Eye (tissue), 1 donor: ENCODE measurements at places on chromosomes 7 and 10.

DNA sequence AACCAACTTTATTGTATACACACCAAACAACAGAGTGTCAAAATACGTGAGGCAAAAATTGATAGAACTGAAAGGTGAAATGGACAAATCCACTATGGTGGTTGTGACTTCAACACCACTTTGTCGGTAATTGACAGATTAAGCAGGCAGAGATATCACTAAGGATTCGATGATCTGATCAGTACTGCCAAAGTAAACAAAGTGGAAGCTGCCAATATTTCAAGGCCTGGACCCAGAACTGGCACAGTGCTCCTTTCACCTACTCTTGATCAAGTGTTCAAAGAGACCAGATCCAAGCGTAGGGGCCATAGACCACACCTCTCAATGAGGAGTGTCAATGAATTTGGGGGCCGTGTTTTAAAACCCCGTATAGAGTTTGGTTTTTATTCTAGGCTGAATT, 167.0 kb downstream of the CDK14 start:
- no peak for DNase-seq

- DNase-seq = no peak
Measured at GRCh38 chr7:119033641-119034040, 809.1 kb downstream of the ANKRD7 start.

DNA sequence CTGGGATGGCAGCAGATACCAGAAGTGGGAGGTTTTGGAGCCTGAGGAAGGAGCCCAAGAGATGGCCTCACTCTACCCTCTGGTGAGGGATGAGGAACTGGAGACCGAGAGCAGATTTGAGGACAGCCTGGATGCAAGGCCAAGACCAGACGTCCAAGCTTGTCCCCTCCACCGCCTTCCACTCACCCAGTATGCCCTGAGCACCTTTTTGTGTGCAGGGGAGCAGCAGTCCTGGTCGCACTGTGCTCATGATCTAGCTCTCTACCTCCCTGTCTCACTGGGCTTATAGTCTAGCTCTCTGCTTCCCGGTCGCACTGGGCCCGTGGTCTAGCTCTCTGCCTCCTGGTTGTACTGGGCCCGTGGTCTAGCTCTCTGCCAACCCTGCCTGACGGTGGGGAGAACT, 33.6 kb upstream of the CHST15 start:
- DNase-seq = no peak

- no peak for DNase-seq
Measured at GRCh38 chr7:158488181-158488971, 99.2 kb downstream of the PTPRN2 start.

DNA sequence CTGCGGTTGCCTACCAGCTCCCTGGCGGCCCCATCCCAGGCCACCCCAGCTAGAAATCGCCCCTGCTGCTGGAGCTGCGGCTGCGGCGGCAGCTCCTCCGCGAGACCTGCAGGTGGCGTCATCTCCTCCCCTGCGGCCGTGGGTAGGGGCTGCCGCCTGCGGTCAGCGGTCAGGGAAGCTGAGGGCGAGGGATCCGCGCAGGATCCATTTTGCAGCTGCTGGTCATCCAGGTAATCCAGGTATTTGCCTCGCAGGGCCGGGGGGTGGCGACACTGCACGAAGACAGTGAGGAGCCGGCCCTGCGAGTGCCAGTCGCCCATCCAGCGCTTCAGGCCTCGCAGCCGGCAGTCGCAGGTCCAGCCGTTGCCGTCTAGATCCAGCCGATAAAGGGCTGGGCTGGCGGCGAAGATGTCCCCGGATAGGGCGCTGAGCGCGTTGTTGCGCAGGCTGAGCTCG, 1.5 kb downstream of the TRIL start:
- DNase-seq = peak; percentile 89

- DNase-seq = peak; percentile 79
Measured at GRCh38 chr10:59283456-59284091, 78.8 kb downstream of the FAM13C start.

GRCh38 chr7:116809636-116810266, 52.6 kb upstream of the CAPZA2 start:
- DNase-seq = peak; percentile 92

DNA sequence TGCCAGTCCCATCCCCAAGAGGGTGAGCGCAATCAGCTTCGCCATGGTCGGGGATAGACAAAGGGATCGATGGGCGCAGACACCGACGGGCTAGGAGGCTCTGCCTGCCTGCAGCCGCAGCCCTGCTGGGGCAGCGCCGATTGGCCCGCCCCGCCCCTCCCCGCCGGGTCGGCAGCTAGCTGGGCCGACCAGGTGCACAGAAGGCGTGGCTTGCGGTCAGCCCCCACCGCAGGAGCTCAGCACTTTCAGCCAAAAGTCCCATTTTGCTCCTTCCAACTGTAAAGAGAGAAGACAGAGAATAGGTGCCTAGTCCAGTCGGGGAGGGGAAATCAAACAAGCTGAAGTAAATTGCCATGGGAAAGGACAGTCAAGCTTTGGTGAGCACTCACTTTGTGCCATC, at the start of gene PON1:
Gene PON1 (minus strand): TSS at position 102 of the 400 bp plus-strand sequence. CDS start 57 bp downstream, at position 45.
- DNase-seq = no peak

DNA sequence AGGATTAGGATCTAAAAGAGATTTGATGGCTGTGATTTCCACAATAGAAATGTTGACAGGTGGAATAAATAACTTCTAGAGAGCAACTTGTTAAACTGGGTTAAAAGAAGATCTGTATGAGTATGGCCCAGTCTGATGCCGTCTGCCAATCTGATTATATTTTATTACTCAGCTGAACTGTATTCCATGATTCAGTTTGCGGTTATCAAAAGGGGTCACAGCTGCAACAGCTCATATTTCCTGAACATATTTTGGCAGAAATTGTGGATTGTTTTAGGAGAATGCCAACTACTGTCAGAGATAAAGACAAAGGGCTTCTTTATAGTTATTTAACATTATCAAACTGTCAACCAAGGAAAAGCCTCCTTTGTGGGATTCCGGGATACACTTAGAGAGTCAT, 244.8 kb upstream of the MINDY3 start:
- no peak for DNase-seq

DNA sequence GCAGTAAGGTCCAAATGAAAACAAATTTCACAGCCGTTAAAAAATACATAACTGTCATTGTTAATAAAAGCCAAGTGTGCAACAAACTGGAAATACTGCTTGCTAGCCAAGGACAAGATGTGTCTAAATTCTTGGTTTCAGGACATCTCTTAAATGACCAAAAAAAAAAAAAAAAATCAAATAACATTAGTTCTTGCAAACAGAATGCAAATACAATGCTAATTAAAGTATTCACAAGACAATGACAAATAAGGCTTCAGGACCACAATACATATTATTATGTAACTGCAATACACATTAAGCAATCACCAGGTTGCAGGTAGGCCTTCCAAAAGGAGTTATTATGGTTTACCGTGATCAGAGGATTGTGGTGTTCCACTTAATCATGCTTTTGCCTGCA, 3.6 kb downstream of the ARHGAP21 start:
- peak; percentile 93 for DNase-seq

- DNase-seq = no peak
Measured at GRCh38 chr7:55133630-55134358, 115.0 kb downstream of the EGFR start.

GRCh38 chr10:31778627-31779026, 150.0 kb downstream of the ARHGAP12 start:
- DNase-seq = no peak

- DNase-seq = peak; percentile 60
Measured at GRCh38 chr7:151115121-151115835, 29.0 kb downstream of the AGAP3 start.

- DNase-seq = no peak
Measured at GRCh38 chr7:301291-302053, 11.5 kb downstream of the FOXL3 start.
